A375 (cell line): ENCODE measurements at places on chromosomes 2 and 18. TPM values are rescaled to one million over a fixed set of nuclear protein-coding genes. Genes with fewer than 3 reads are reported as not detected.

Gene CD302
- total RNA-seq = 3.8 and 3.9 TPM in 2 replicates

Gene GATA6
- 4.2 and 4.3 TPM in 2 replicates for total RNA-seq

Gene CHRNG
- total RNA-seq = not detected in 2 replicates

Gene ASB18
- not detected in 2 replicates for total RNA-seq

Gene CAB39
- total RNA-seq = 30.2 and 33.3 TPM in 2 replicates

Gene TUBA3E
- total RNA-seq = not detected in 2 replicates

Gene GPR17
- total RNA-seq = 0.27 TPM in 1 of 2 replicates, not detected in the other

Gene COLEC12
- 1.9 and 2.4 TPM in 2 replicates for total RNA-seq

Gene POTEC
- 0.88 and 0.91 TPM in 2 replicates for total RNA-seq

Gene UPP2
- total RNA-seq = not detected in 2 replicates

Gene IL18RAP
- not detected in 2 replicates for total RNA-seq

Gene HOXD11
- total RNA-seq = 0.93 TPM in 1 of 2 replicates, not detected in the other

Gene ATP6V1B1
- 0.41 and 2.1 TPM in 2 replicates for total RNA-seq

Gene CIB4
- total RNA-seq = not detected in 2 replicates

Gene UGT1A4
- total RNA-seq = not detected in 2 replicates

Gene CYBRD1
- total RNA-seq = 10.3 and 12.3 TPM in 2 replicates

Gene REG3A
- not detected in 2 replicates for total RNA-seq

Gene RGPD3
- total RNA-seq = 0.08 TPM in 1 of 2 replicates, not detected in the other

Gene QPCT
- 5.9 and 7.7 TPM in 2 replicates for total RNA-seq

Gene MOGAT1
- not detected in 2 replicates for total RNA-seq

Gene LRRC30
- total RNA-seq = not detected in 2 replicates

Gene ARHGAP28
- 0.93 and 2.9 TPM in 2 replicates for total RNA-seq

Gene NCKAP5
- total RNA-seq = 1.1 and 4.9 TPM in 2 replicates

Gene FAHD2A
- total RNA-seq = 20.6 and 24.6 TPM in 2 replicates

Gene RAPGEF4
- total RNA-seq = 0.53 and 2.2 TPM in 2 replicates

Gene GBX2
- 1.4 and 1.5 TPM in 2 replicates for total RNA-seq

Gene SULT1C2
- total RNA-seq = 2.5 and 3.5 TPM in 2 replicates

Gene MPP4
- total RNA-seq = 9.0 and 15.0 TPM in 2 replicates

Gene TEX51
- total RNA-seq = not detected in 2 replicates

Gene TNFAIP6
- total RNA-seq = 0.16 TPM in 1 of 2 replicates, not detected in the other

Gene CPO
- total RNA-seq = not detected in 2 replicates

Gene RAX
- not detected in 2 replicates for total RNA-seq

Gene VWA3B
- not detected in 2 replicates for total RNA-seq

Gene SLC11A1
- 0.16 and 1.7 TPM in 2 replicates for total RNA-seq

Gene OTOS
- not detected in 2 replicates for total RNA-seq

Gene SERPINB12
- not detected in 2 replicates for total RNA-seq

Gene SIX2
- 0.38 TPM in 1 of 2 replicates, not detected in the other for total RNA-seq

Gene PROKR1
- not detected in 2 replicates for total RNA-seq

Gene NTSR2
- not detected in 2 replicates for total RNA-seq

Gene CCDC121
- 1.8 and 3.5 TPM in 2 replicates for total RNA-seq

Gene PHLPP1
- total RNA-seq = 8.8 and 9.0 TPM in 2 replicates

Gene ITGA4
- total RNA-seq = 30.0 and 31.6 TPM in 2 replicates

Gene RAMP1
- 96.5 and 109 TPM in 2 replicates for total RNA-seq

Gene CXCR1
- not detected in 2 replicates for total RNA-seq

Gene CD226
- total RNA-seq = 0.15 and 0.42 TPM in 2 replicates

Gene LOXHD1
- total RNA-seq = not detected in 2 replicates

Gene ERFE
- 11.2 and 14.8 TPM in 2 replicates for total RNA-seq

Gene GPR45
- not detected in 2 replicates for total RNA-seq

Gene TPO
- not detected in 2 replicates for total RNA-seq

Gene ASNSD1
- total RNA-seq = 34.4 and 37.7 TPM in 2 replicates

Gene VAPA
- total RNA-seq = 152 and 162 TPM in 2 replicates

Gene MC5R
- total RNA-seq = 0.15 and 0.32 TPM in 2 replicates

Gene GRB14
- 0.45 and 0.53 TPM in 2 replicates for total RNA-seq

Gene PIEZO2
- 0.79 and 3.7 TPM in 2 replicates for total RNA-seq

Gene TEX44
- not detected in 2 replicates for total RNA-seq

Gene ONECUT2
- 0.08 and 0.15 TPM in 2 replicates for total RNA-seq

Gene ERMN
- not detected in 2 replicates for total RNA-seq
